LHCN-M2 (cell line): ENCODE measurements at places on chromosomes 13 and 19. TPM values are rescaled to one million over a fixed set of nuclear protein-coding genes. Genes with fewer than 3 reads are reported as not detected.

GRCh38 chr19:36489920-36490415 is 607 bp upstream of the ZNF566 start:
- DNase-seq, result peak; percentile 92

GRCh38 chr19:11091703-11092153 is 2.5 kb downstream of the LDLR start:
- peak; percentile 88 for DNase-seq

DNA sequence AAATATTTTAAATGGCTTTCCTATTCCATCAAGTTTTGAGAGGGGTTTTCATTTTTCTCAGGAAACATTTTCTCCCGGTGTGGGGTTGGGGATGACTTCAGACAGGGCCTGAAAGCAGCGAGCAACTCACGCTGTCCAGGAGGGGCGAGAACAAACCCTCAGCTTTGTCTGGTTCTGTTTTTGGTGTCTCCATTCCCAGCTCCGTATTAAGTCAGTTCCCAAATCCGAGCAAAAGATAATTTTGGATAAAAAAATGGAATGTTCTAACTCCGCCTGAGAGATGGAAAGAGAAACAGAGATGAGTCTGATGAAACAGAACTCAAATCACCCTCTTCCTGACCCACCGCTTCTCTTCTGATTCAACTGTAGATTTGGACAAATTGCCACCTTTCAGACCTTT is 38.4 kb downstream of the RFX2 start:
- no peak for DNase-seq

DNA sequence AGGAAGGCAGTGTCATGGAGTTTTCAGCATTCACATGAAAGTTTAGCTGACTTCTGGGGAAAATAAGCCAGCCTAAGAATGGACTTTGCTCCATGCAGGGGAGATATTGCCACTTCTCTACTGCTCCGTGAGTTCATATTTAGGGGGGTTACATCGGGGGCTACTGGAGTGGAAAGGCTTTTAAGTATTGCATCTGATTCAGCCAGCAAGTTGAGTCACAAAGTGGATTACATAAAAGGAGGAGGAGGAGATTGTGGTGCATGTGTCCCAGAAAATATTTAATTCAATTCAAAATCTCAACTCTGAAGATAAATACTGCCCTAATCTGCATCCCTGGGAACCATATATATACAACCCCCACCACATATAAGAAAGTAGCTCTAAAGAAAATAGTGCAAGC is 617.2 kb downstream of the DCT start:
- DNase-seq, result peak; percentile 21

- DNase-seq, result no peak
Observed at GRCh38 chr19:47445937-47446402, 25.7 kb downstream of the SLC8A2 start.

Gene MTUS2
- not detected in 2 replicates for total RNA-seq

DNA sequence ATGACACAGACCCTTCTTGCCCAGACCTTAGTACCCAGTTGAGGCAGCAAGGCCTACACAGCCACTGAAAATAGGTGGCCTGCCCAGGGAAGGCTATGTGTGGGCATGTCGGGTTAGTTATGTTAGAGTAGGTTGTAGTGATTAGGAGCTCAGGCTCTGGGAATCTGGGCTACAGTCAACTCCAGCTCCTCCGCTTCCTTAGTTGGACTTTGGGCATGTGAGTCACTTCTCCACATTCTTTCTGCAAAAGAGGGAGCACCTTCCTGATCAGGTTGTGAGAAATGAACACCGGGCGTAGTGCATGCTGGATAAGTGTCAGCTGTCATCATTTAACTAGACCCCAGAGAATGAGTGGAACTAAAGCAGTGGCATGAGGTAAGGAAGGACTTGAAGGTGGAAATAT is 64.8 kb downstream of the ARHGAP35 start:
- DNase-seq, result no peak

DNA sequence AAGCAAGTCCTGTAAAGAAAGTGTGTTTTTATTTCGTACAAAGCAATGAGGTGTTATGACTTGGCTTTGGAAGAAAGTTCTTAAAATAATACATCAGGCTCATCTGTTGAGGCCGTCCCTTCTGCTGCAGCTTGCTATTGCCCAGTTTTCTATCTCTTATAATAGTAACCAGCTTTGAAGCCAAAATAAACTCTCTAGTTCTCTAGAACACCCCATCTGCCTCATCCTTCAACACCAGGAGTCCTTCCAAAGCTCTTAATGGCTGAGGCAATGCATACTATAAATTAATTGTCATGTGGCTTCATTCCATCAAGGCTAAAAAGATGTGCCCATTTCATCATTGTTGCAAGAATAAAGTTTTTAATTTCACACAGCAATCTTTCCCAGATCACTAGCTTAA is 49.4 kb upstream of the IPO5 start:
- no peak for DNase-seq

DNA sequence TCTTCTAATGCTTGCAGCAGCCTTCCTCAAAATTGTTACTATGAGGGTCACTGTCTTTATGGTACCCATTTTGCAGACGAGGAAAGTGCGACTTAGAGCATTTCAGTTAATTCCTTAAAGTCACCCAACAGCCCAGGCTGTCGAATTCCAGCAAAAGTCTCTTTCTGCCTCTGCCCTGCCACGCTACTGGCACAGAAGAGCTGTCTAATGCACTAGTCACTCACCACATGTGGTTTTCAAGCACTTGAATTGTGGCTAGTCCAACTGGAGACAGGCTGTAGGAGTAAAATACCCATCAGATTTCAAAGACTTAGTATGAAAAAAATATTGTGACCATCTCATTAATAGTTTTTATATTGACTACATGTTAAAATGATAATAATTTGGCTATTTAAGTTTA is 1.7 kb downstream of the FPR1 start:
- peak; percentile 96 for DNase-seq

Gene GJA3
- total RNA-seq, result 0.40 and 0.51 TPM in 2 replicates

DNA sequence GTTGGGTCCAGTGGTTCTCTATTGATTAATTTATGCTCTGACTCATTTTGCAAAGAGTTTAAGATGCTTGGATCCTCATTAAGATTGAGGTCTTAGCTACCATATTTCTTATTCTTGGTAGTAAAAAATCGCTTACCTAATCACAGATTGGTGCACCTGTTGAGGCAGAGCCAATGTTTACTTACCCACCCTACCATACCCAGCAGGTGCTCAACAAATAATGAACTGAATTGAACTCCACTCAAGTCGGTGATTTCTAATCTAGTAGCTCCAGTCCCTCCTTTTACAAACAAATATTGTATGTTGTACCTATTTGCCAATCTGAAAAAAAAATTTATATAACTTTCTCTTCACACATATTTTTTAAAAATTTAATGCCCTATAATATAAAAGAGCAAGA is 361.0 kb downstream of the FGF14 start:
- DNase-seq, result no peak

Gene PSG2
- total RNA-seq, result not detected in 2 replicates

DNA sequence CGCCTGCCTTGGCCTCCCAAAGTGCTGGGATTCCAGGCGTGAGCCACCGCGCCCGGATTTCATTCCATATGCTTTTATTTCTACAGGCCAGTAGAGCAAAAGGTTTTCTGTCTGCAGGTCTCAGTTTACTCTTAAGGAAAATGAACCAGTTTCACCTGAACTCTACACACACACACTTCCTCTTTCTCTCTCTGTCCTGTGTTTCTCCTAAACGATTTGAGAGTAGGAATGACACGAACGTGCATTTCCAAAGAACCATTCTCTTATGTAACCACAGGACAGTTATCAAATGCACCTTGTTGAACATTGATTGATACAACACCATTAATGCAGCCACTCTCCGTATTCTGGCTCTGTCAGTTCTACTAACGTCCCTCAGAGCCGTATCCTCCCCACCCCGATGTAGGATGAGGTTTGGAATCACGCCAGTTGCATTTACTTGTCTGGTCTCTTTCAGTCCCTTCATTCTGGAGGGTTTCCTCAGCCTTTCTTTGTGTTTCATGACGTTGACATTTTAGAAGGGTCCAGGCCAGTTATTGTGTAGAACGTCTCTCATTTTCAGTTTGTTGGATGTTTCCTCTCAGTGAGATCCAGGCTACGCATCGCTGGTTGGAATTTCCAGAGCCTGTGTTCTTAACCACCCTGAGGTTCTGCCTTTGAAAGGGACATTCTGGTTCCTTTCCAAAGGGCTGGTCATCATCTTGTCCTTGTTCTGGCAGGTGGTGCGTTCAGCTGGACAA is 36.0 kb downstream of the BICRA start:
- DNase-seq, result no peak

Gene GFY
- not detected in 2 replicates for total RNA-seq

Gene APBA3
- 19.3 and 28.5 TPM in 2 replicates for total RNA-seq

Gene ELANE
- total RNA-seq, result 0.11 TPM in 1 of 2 replicates, not detected in the other

Gene SLC10A2
- not detected in 2 replicates for total RNA-seq
